NCI-H1092 (cell line): ENCODE measurements at places on chromosomes 2 and 18.

DNA sequence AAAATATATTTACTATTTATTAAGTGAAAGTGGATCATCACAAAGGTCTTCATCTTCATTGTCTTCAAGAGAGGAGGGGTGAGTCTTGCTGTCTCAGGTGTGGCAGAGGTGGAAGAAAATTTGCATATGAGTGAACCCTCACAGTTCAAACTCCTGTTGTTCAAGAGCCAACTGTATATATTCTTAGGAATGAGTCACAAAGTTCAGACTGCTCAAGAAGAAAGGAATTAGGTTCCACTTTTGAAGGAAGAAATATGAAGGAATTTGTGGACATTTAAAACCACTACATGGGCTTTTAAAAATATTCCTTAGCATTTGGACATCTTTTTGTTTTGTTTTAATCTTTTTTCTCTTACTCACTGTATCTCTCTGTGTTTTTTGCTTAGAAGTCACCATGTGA is 212.6 kb downstream of the INSIG2 start:
- no peak for DNase-seq

GRCh38 chr2:241730671-241731293 is 3.6 kb upstream of the D2HGDH start:
- no peak for DNase-seq

DNA sequence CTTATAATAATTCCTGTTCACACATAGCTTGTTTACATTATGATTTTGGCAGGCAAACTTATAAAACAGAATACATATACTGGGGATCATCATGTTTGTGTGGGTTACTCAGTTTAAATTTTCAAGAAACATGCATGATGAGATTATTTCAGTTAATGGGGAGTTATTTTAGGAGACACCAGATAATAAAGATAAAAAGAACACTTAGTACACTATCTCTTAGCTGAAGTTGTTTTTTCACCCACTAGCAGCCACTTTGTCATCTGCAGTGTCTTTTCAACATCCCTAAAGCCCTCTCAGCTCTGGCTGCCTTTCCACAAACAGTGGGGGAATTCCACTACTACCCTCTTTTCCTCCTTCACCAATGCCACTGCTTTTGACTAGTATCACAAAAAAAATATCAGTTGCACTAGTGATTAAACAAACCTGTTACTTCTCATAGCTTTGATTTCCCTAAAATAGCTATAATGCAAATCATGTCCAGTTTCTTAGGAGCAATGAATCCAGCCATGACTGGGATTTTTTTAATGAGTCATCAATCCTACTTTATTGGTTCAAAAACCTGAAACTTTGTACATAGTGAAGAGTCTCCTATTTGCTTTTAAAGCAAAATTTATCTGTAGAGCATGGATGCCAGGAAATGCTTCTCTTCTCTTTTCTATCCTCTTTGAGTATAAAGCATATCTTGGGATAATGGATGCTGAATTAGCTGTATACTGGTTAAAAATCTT is 156.7 kb upstream of the TFPI start:
- DNase-seq = no peak

GRCh38 chr2:41907141-41907540 is 140.7 kb upstream of the PKDCC start:
- no peak for DNase-seq

- DNase-seq = no peak
Observed at GRCh38 chr2:234410526-234410925, 86.4 kb downstream of the ARL4C start.

GRCh38 chr2:176533505-176534193 is 264.4 kb downstream of the MTX2 start:
- DNase-seq = no peak

DNA sequence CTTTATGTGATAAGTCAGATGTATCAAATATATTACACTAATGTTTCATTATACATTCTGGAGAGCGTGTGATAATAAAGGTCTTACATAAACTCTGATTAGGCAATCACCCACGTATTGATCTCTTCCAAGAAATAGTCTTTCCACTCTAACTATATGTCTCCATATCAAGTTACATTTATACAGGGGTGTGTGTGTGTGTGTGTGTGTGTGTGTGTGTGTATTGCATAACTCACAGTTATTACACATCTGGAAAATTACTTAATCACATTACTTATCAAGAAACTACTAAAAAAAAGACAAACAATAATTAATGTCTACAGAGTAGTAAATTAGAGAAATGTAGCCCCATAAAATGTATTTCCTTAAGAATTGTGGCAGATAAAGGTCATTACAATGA is 339.8 kb downstream of the CDH19 start:
- no peak for DNase-seq
